ENCODE measurements at places on chromosomes 6 and 20.

- DNase-seq: no peak
Measured at GRCh38 chr6:3850451-3851203, 1.5 kb downstream of the FAM50B start.

DNA sequence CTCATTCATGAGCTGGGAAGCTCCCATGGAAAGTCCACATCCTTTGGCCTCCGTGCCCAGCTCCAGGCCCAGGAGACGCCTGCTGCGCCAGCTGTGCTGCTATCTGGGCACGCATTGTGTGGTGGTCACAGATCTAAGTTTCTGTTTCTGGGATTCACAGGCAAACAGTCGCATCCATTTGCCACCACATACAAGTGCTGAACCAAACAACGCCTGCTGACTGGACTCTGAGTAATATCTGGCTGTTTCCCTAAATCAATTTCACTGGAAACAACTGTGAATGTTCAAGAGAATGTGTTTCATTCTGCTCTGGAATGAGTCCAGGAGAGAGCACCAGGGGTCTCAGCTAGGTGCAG lies 45.5 kb downstream of the IRF4 start:
- DNase-seq: no peak

GRCh38 chr6:43355862-43356590 lies 13.4 kb downstream of the ZNF318 start:
- no peak for DNase-seq

- no peak for DNase-seq
Measured at GRCh38 chr20:4067600-4068261, 52.4 kb upstream of the RNF24 start.

DNA sequence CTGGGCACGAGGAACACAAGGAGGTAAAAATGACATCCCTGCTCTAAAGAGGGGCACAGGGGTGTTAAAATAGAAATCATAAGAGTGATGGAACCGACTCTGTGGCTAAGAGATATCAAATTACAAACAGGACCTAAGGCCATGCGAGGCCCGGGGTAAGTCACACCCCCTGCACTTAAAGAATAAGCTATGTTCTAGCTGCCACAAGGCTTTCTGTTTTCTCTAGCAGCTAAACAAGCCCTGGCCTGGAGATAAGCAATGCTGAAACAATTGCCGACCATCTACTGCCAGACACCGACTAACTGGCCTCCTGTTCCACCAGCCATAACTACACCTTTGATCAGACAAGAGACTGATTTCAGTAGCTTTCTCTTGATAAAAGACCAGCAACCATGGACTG lies 32.4 kb downstream of the MDGA1 start:
- DNase-seq: no peak

GRCh38 chr6:44233567-44234100 lies 10.2 kb downstream of the SLC29A1 start:
- DNase-seq: no peak

GRCh38 chr6:16803294-16804200 lies 42.3 kb upstream of the ATXN1 start:
- DNase-seq: no peak

- no peak for DNase-seq
Measured at GRCh38 chr20:51800872-51801121, 1.5 kb downstream of the SALL4 start.

- DNase-seq: no peak
Measured at GRCh38 chr20:22453244-22454080, 130.9 kb downstream of the FOXA2 start.
